ENCODE measurements at places on chromosomes 2 and 18. TPM values are rescaled to one million over a fixed set of nuclear protein-coding genes. Genes with fewer than 3 reads are reported as not detected.

The TMEM37 gene
- total RNA-seq, result 17.6 TPM

The GPR155 gene
- 3.9 TPM for total RNA-seq

GRCh38 chr2:197309691-197310231, 819 bp downstream of the ANKRD44 start:
- DNase-seq, result peak; percentile 37

The DCDC2C gene
- total RNA-seq, result not detected

GRCh38 chr2:3302751-3303582, 74.7 kb downstream of the EIPR1 start:
- no peak for DNase-seq

DNA sequence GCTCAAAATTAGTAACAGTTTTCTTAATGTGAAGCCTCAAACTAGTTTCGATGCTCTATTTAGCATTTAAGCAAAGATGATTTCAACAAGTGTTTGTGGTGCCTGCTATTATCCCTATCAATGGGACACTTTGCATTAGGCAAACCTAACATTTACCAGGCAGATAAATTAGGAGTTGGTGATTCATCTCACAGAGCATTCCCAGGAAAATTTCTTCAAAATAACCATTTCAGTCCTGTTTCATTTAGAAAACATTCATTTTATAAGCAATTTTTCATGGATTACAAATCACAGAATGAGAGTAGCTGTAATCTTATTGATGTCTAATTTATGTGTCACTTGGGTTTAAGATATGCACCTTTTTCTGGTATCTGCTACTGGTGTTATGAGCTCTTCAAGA, 62.7 kb downstream of the CLHC1 start:
- DNase-seq, result no peak

DNA sequence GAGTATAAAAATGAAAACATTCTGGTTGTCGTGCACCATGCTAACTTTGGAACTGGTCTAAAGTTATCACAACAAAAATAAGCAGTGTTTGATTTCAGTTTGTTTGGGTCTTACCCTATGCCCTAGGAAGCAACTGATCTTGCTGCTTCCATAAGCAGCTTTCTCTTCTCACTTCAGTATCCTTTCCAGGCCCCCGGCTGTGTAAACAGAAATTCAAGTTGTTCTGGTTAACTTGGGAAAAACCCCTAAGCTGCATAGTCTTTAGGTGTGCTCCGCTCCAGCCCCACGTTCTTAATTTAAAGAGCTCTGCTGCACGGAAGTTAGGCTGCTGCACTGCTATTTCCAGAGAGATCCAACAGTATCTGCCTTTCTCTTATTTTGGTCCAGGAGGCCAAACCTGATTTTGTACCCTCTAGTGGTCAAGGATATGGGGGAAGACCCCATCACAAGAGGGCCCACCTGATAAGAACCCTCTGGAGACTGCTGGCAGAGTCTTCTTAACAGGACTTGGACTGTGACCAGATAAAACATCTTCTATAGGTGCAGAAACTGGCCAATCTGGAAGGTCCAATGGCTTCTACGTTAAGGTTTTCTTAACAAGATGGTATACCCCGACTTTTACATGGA, 69.1 kb downstream of the FEZ2 start:
- DNase-seq, result no peak

DNA sequence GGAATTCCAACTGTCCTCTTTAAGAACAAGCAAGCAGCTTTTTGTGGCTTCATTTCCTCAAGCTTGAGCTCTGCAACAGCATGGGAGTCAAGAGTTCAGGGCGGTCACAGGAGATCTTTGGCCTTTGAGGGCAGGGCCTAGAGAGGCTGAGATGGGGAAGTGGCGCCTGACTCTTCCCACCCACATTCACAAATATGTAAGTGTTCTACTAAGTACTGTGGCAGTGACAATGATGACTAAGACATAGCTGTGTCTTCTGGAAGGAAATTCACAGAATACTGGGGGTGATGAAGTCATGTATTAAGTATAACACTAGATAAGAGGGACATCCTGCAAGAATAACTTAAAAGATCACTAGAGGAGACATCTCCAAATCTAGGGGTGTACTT, 15.0 kb downstream of the RND3 start:
- peak; percentile 37 for DNase-seq

- DNase-seq, result no peak
Observed at GRCh38 chr2:75925331-75926024, 214.8 kb upstream of the GCFC2 start.

- DNase-seq, result no peak
Observed at GRCh38 chr2:5507367-5507766, 184.8 kb upstream of the SOX11 start.

DNA sequence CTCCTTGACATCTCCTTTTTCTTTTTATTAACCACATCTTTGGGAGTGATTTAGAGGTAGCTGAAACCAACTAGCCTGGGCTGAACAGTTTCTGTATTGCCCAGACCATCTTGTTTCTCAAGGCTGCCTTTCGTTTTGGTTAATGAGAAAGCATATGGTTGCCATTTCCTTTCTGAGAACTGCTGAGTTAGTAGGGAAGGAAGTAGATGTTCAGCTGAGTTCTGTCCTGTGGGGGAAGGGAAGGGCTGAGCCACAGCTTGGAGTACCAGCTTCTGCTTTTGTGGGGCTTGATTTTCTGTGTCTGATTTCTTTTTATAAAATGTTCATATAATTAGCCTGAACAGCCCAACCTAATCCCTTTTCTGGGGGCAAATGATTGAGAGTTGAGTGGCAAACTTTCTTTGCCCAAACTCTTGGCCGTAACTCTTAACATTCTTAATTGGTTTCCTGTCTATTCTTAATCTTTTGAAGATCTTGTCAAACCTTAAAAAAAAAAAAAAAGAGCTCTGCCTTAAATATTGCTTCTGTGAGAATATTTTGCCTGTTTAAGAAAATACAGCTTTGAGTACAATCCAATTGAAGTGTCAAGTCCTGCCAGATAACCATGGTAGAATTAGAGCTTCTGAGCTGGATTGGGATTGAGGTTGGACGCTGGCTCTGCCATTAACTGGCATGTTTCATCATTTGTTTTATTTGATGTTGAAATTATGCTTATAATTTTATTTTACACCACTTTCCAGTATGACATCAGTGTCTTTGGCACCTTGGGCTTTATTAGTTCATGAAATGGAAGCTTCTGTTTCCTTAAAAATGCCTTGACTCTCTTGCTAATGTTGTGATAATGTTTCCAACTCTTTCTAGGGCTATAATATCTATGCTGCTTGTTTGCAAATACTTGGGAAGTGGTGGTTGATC, 1.9 kb upstream of the NABP1 start:
- no peak for DNase-seq

The UGT1A10 gene
- total RNA-seq, result 0.08 TPM

The PLGLB1 gene
- 90.0 TPM for total RNA-seq

DNA sequence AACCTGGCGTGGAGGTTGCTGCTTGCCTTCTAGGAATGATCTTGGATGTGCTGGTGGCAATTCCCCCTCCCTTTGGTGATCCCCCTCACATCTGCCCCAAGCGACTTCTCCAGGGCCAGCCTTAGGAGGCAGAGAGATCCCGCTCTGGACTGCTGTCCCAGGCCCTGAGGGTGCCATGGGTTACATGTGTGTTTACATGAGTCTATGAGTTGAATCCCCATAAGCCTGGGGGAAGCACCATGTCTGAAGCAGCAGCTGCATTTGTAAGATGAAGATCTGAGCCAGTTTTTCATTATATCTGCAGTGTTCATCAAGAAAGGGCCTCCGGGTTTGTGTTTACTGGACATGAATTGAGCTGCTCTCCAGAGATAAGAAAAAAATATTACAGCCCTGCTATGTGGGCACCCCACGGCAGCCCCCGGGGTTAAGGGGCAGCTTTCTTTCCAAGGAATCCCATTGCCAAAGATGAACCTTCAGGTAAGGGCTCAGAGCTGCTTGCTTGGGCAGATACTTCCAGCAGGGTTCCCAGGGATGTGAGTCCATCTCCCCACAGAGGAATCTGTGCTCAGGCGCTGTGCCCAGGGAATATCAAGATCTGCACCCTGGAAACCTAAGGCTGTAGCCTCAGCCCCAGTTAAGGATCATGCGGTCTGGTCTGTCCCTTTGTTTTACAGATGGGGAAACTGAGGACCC, 46.0 kb downstream of the MRPS5 start:
- no peak for DNase-seq

The RAMP1 gene
- 3.1 TPM for total RNA-seq

DNA sequence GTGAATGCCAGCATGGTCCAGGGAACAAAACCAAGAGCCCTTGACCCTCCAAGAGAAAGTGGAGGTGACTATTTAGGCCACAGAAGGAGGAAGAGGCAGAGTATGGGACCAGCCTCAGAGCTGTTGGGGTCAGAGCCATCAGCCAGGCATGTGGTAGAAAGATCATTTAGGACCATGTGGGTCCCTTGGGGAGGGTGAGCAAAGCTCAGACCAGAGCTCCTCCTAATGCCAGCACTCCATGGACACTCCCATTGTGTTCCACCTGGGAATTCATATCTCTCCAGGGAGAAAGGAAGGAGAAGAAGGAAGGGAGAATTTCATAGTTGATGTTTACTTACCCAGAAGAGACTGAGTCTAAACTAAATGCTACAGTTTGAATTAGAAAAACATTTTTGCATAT, 73.2 kb downstream of the CYBRD1 start:
- DNase-seq, result no peak

DNA sequence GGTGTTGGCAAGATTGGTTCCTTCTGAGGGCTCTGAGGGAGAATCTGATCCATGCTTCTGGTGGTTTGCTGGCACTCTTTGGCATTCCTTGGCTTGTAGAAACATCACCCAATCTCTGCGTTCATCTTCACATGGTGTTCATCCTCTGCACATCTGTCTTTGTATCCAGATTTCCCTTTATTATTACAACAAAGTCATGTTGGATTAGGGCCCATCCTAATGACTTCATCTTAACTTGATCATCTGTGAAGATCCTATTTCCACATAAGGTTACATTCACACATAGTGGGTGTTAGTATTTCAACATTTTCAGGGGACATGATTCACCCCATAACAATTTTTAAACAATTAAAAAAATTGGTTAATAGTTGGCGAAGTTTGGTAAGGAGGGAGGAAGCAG, 177.4 kb upstream of the CWC22 start:
- DNase-seq, result no peak

DNA sequence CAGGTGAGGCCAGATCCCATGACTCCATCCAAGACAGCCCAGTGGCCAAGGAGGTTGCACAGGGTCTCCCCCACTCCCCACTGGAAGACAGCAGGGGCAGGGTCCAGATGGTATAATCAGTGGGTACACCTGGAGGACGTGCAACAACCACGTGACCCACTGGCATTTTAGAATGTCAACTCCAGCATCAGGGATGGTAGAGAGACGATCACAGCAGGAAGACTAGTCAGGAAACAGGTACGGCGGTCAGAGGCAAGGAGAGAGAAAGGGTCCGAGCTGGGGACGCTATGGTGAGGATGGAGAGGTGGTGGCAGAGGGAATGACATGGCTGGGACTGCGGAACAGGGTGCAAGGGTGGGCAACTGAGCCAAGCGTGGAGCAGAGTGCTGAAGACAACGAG, 23.0 kb downstream of the SERTAD2 start:
- peak; percentile 19 for DNase-seq

DNA sequence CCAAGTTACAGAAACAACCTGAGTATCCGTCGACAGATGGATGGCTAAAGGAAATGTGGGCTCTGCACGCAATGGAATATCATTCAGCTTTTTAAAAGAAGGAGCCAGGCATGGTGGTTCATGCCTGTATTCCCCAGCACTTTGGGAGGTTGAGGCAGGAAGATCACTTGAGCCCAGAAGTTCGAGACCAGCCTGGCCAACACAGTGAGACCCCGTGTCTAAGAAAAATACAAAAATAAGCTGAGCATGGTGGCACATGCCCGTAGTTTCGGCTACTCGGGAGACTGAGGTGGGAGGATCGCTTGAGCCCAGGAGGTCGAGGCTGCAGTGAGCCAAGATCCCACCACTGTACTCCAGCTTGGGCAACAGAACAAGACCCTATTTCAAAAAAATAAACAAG, 34.3 kb downstream of the TCF7L1 start:
- DNase-seq, result no peak

DNA sequence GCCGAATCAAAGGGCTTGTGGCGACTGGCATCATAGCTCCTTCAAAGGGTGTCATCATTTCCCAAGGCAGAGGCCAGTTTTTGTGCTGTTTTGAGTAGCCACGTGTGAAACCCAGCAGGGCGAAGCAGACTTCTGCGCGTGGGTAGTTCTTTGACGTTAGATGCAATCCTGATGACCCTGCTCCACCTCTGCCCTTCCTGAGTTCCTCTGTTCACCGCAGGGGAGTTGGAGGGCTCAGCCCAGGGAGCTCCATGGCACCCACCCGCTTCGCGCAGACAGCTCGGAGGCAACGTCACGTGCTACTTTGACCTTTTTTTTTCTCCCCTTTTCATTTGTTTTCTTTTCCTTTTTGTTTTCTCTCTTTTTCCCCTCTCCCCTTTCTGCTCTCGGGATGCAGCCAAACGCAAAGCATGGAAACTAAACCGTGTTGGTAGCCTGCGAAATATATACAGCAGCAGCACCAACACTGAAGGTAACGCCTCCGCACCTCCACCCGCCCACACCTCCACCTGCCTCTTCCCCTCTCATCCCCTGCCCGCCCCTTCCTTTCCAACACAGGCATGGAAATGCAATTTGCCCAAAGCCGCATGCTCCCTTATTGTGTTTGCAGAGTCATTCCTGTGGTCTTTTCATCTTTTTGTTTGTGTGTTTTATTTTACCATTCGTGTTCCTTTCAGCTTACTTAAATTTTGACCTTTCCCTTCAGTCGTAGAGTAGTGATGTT, 153.6 kb downstream of the GBX2 start:
- DNase-seq, result no peak

DNA sequence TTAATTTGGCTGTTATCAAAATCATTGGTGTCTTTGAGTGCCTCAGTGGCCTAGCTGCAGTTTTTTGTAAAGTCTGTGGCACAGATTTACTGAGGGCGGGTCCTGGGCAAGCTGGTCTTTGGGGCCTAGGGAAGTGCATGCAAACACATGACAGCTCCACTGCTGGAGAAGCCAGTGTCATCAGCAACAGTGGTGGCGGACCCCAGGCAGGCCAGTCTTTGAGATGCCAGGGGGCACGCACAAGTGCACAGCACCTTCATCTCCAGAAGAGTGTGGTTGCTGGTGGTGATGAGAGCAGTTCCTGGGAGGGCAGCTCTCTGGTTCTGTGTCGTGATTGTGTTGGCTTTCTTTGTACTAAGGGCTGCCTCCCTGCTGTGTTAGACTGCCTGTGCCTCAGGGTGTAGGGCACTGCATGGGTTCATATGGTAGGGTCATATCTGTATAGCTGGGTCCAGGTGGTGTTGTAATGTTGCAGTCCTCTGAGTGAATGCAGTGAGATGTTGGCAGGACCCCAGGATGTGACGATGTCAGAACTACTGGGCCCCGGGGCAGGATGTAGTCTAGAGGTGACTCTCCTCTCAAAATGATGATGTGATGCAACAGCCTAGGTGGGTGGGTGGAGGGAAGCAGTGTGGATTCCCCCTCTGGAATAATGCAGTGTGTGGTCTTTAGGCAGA, 646.7 kb upstream of the CDH2 start:
- DNase-seq, result no peak

- no peak for DNase-seq
Observed at GRCh38 chr2:149744865-149745264, 157.3 kb upstream of the MMADHC start.

GRCh38 chr2:30305235-30305634, 73.9 kb downstream of the LBH start:
- no peak for DNase-seq

- DNase-seq, result no peak
Observed at GRCh38 chr2:165895974-165896373, 57.6 kb downstream of the TTC21B start.

Measured in liver (tissue), 10 donors.